ENCODE measurements at places on chromosomes 5 and 9.

GRCh38 chr9:105877721-105878120 lies 183.4 kb downstream of the TMEM38B start:
- DNase-seq, result no peak

- DNase-seq, result no peak
Observed at GRCh38 chr9:124284940-124285441, 27.2 kb downstream of the NEK6 start.

DNA sequence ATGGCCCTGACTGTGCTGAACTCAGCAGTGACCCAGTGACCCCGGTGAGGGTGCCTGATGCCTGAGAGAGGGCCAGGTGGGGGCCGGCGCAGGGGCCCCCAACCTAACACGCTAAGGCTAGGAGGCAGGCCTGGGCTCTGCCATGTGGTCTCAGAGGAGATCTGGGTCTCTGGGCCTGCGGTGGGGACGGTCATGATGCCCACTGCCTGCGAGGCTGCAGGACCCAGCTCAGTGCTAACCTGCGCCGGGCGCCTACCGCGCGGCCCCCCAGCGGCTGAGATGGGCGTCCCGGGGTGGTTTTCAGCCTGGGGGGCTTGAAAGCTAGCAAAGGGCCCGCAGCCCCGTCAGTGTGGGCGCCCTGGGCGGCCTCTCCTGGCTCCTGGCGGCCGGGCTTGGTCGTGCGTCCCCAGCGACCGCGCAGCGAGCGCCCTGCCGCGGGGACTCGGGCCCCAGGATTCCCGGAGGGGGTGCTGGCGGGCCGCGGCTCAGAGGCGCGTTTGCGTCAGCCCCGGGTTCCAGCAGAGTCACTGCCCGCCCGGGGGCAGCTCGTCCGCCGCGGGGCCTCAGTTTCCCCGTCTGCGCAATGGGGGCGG lies 2.5 kb downstream of the EGFL7 start:
- DNase-seq, result peak; percentile 85

DNA sequence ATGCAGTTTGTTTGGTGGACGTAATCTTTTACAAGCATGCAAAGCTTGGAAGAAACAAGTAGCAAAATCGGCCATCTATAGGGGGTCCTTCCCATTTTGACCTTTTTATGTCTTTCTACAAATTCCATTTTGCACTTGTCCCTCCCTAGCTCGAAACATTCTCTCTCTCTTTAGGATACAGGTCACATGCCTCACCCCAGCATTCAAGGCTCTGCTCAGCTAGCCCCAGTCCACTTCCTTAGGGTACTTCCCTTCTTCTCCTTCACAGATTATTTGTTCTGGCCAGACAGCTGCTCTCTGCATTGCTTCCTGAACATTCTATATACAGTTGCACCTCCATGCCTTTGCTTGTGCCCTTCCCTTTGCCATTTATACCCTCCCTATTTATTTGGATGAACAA lies 31.7 kb upstream of the TRIM14 start:
- peak; percentile 14 for DNase-seq

DNA sequence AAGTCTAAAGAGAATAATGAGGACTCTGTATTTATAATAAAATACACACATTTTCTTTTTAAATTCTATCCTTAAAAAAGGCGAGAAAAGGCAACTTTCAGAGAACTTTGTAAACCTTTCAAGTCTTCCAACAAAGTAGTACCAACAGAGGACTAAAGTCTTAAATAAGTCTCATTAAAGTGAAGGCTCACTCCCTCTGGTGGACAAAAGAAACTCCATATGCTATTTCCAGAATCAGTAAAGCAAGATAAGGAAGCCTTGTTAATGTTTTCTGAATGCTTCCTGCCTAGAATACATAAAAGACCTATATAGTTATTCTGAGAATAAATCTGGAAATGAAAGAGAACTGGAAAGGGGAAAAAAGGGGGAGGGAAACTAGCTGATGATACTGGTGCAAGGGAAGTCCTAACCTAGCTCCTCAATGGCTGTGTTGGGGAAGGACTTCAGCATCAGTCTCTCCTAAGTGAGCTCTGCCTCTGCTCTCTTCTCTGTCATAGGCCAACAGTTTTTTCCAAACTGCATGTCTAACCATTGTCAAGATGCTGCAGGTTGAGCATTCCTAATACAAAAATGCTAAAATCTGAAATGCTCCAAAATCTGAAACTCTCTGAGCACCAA lies 7.2 kb downstream of the HMGCS1 start:
- peak; percentile 91 for DNase-seq

DNA sequence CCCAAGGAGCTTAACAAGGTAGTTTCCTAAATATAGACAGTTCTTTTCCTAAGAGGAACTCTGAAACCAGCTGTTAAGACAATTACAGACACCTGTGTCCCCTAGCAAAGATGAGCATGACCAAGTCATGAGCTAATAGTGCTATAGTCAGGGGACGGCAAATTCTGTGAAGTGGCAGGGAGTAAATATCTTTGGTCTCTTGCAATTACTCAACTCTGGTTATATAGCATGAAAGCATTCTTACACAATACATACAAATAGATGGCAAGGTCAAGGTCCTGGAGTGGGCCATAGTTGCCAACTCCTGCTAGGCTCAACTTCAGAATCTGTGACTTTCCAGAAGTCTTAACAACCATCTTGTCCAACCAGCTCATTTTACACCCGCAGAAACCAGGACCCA lies 103.7 kb downstream of the RFK start:
- no peak for DNase-seq

- DNase-seq, result no peak
Observed at GRCh38 chr9:106557996-106558667, 304.8 kb upstream of the ZNF462 start.

GRCh38 chr9:101307524-101308213 lies 77.1 kb downstream of the BAAT start:
- no peak for DNase-seq

GRCh38 chr9:114757984-114758383 lies 47.9 kb downstream of the TNFSF15 start:
- DNase-seq, result no peak

GRCh38 chr5:92581249-92581648 lies 999.8 kb downstream of the NR2F1-AS1 start:
- DNase-seq, result no peak

DNA sequence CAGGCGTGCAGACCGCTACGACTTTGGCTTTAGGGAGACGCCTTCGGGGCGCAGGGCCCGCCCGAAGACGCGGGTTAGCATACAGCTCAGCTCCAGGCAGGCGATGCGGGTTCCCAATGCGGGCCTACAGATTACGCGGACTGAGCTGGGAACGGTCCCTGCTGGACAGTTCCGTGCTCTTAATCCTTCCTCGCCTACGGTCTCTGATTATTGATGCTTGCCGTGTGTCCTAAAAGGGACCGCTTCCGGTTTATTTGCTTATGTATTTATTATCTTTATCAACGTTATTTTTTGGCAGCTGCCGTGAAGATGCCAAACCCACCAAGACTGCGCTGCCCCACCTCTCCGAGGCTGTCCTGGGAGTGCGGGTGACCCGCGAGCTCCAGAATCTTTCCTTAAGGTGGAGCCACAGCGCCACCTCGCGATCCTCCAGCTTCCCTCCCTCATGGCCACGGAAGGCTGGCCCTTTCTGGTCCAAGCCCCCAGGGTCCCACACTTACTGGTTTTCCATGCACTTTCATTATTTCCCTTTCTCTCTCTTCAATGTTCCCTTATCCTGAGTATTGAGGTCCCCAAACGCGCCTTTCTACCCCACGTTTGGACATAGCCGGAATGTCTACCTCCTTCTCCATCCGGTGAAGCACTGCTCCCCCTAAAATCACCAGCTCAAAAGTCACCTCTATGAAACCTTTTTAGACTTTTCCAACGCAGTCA lies 7.0 kb upstream of the EBF1 start:
- peak; percentile 83 for DNase-seq

DNA sequence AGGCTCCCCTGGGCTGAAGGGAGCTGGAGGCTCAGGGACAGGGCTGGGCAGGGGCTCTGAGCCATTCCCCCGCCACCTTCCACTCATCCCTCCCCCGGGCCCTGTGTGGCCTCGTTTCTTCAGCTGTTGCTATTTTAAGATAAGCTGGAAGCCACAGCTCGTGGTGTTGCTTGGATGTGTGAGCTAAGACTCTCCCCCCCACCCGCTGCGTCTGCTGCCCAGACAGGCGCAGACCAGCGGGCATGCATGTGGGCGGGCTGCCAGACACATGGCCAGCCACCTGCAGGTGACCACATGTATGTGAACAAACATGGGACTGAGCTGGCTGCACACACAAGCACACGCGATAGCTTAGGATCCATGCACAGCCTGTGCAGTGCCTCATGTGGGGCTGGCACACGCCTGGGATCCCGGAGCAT lies 8.7 kb downstream of the SNCB start:
- DNase-seq, result peak; percentile 54

GRCh38 chr9:86648156-86648827 lies 294.1 kb upstream of the TUT7 start:
- DNase-seq, result no peak

GRCh38 chr9:132242621-132243155 lies 80.8 kb downstream of the NTNG2 start:
- DNase-seq, result peak; percentile 25

DNA sequence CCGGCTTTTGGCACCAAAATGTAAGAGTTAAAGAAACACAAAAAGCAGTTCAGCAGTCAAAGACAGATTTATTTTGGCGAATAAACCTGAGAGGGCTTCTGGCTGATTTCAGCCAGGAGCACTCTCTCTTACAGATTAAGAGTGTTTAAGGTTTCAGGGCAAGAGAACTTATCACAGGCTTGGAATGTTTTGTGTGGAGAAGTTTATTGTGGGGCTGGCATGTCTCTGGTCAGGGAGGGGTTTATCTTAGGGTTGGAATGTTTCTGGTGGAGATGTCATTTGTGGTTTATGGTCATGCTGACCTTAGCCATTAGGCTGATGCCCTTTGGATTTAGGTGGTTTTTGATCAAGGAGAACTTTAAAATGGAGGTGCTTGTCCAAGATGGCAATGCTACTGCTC lies 622.3 kb upstream of the PTPRD start:
- no peak for DNase-seq

DNA sequence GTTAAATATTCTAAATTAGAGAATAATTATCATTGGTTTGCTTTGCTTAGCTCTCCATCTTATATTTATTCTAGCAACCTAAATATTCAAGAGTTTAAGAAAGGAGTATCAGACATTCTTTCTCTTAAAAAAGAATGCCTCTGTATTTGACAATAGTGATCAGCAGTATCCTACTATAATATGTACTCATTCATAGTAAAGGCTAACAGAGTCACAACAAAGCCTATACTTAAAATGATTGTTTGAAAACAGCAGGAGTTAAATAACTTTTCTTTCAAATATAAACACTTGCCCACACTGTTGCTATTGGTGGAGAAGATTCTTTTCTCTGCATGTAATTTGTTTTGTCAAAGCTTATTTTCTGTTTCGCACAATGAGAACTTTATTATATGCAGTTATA lies 178.4 kb downstream of the PTPRD start:
- no peak for DNase-seq

GRCh38 chr5:89350684-89351083 lies 467.7 kb upstream of the MEF2C start:
- peak; percentile 23 for DNase-seq

DNA sequence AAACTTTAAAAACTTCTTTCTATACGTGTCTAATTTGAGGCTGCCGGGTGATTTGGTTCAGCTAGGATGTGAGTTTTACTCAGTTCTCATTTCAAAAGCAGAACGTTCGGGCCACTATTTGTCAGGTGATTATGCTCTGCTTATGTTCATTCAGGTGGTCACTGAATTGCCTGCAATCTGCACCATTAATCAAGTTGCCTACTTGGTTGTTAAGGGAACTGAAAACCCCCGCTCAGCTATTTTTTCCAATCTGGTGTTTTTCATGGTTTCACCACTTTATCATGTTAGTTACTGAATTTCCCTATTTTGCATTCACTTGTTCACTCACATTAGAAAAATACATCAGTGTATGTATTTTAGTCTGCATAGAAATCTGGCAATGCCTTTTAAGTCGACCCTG lies 523.0 kb downstream of the CSNK1G3 start:
- no peak for DNase-seq

- no peak for DNase-seq
Observed at GRCh38 chr9:81028504-81028903, 660.8 kb downstream of the TLE1 start.

- DNase-seq, result no peak
Observed at GRCh38 chr5:95782181-95782580, 40.3 kb downstream of the GLRX start.

GRCh38 chr9:22129133-22129532 lies 120.0 kb upstream of the CDKN2B start:
- no peak for DNase-seq

GRCh38 chr9:86577420-86578333 lies 223.5 kb upstream of the TUT7 start:
- DNase-seq, result no peak

DNA sequence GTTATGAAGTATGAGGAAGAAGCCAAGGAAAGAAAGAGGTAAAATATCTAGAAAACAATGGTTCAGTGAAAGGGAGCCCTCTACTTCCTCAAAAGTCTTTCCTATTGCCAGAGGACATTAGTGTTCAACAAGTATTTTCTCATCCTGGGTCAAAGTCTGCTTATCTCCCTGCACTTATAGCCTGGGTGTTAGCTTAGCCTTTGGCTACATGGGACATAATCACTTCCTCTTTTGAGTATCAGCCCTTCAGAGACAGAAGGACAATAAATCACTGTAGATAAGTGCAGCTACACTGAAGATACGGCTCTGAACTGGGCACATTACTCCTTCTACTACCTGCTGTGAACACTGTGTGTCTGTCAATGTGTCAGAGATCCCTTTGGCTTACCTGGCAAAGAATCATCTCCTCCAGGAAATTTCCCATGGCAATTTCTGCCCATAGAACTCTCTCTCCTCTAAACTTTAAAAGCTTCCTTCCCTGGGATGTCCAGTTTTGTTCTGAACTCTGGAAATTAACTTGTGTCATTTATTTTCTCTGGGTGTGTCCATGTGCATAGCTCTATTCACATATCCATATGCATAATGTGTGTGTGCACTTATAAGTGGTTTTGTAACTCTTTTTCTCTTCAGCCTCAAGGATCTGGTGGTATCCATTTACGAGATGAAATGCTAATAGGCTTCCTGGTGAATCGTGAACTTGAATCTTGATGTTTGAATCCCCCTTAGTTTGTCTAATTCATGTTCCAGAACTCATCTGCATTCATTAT lies 30.0 kb upstream of the RECK start:
- peak; percentile 90 for DNase-seq

- peak; percentile 61 for DNase-seq
Observed at GRCh38 chr9:123544007-123544827, 188.2 kb downstream of the CRB2 start.

DNA sequence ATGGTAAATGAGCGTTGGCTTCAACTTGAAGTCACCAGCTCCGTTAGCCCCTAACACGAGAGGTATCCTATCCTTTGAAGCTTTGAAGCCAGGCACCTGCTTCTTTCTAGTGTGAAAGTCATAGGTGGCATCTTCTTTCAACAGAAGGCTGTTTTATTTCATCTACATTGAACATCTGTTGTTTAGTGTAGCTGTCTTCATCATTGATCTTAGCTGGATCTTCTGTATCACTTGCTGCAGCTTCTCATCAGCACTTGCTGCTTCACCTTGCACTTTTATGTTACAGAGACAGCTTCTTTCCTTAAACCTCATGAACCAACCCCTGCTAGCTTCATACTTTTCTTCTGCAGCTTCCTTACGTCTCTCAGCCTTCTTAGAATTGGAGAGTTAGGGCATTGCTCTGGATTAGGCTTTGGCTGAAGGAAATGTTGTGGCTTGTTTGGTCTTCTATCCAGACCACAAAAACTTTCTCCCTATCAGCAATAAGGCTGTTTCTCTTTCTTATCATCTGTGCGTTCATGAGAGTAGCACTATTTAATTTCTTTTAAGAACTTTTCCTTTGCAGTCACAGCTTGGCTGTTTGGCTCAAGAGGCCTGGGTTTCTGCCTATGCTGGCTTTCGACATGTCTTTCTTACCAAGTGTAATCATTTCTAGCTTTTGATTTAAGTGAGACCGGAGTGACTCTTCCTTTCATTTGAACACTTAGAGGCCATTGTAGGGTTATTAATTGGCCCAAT lies 47.2 kb downstream of the PCSK5 start:
- DNase-seq, result peak; percentile 42
